Fibroblast of lung (primary cell): ENCODE measurements at places on chromosomes 2 and 18. TPM values are rescaled to one million over a fixed set of nuclear protein-coding genes. Genes with fewer than 3 reads are reported as not detected.

GRCh38 chr2:223576873-223577272 lies 25.3 kb downstream of the SCG2 start:
- DNase-seq, result peak; percentile 97

- peak; percentile 83 for DNase-seq
Measured at GRCh38 chr18:46946656-46947282, 29.4 kb downstream of the KATNAL2 start.

DNA sequence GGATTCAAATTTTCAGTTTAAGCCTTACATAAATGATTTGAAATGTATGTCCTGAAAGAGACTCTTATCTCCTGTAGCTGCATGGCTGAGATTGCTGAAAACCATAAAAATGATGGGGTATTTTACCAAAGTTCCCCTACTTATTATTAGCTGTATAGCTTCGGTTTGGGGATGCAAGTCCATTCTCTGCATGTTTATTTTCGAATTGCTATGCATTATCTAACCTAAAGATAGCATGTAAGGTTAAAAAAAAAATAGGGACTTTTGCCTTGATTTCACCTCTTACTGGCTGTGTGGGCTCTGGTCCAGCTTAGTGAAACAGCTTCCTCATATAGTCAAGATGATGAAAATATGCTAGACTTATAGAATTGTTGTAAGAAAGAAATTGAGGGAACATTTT lies 14.0 kb upstream of the ACOXL start:
- no peak for DNase-seq

DNA sequence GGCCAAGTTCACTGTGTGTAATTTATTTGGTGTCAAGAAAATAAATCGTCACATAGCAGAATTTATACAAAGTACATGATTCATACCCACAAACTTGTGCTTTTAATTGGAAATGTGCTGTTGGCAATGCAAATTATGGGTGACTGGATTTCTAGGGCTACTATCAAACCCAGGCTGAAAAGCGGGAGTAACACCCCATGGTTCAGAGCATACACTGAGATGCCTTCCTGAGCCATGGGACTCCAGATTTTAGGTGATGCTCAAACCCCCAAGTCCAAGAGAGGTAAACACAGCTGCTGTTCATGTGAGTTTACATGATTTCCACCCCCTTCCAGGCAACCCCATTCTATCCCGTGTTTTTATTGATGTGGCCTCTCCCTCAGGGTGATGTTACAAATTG lies 565.9 kb upstream of the ID2 start:
- DNase-seq, result peak; percentile 47

- DNase-seq, result no peak
Measured at GRCh38 chr2:112345030-112346027, 69.9 kb downstream of the ZC3H6 start.

DNA sequence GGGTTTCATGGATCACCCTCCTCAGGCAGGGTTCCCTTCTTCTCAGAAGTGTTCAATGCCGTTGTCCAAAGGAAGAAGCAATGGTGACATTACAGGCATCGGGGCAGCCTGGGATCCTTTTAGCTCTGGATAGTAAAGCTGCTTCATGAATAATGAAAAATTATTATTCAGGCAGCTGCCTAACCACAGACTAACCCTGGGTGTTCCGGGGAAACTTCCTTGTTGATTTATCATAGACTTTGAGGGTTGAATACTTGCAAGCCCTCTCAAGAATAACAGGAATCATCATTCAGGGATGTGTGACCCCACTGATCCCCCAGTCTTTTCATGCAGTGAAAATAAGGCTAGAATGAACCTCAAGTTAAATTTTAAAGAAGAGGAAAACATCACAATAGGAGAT lies 419.4 kb downstream of the MEIS1 start:
- DNase-seq, result no peak

The LCLAT1 gene
- 17.7 and 43.3 TPM in 2 replicates for total RNA-seq

The SAG gene
- not detected in 2 replicates for total RNA-seq

The ELAC1 gene
- 5.4 and 7.3 TPM in 2 replicates for total RNA-seq
